ENCODE measurements at places on chromosomes 6 and 20. TPM values are rescaled to one million over a fixed set of nuclear protein-coding genes. Genes with fewer than 3 reads are reported as not detected.

The RSPO3 gene
- 4.5 TPM for total RNA-seq

- DNase-seq: no peak
Observed at GRCh38 chr20:48807586-48808381, 20.0 kb downstream of the PREX1 start.

DNA sequence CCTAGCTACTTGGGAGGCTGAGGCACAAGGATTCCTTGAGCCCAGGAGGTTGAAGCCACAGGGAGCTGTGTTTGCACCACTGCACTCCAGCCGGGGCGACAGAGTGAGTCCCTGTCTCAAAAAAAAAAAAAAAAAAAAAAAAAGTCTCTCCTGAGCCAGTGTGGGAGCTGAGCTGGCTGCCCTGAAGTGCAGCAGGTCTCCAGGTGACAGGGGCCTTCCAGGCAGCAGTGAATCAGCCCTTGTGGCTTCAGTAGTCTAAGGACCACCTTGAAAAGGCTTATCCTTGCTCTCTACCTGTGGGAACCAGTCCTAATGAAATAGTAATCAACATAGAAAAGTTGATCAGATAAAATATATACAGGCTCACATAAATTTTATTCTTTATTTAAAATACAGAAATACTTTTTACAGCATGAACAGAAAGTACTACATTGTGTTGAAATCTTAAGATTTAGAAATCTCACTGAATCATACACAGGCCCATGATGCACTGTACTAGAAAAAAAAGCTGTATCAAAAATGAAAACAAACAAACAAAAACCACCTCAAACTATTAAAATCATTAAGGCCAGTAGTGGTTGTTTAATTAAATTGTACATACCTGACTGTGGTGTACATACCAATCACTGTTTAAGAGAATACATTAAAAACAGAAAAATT lies 128.9 kb downstream of the SCML4 start:
- no peak for DNase-seq

The FAM217A gene
- not detected for total RNA-seq

The PCSK2 gene
- not detected for total RNA-seq
